ENCODE measurements at places on chromosomes 16 and 17.

- DNase-seq = no peak
Measured at GRCh38 chr16:25018972-25019617, 3.9 kb upstream of the ARHGAP17 start.

DNA sequence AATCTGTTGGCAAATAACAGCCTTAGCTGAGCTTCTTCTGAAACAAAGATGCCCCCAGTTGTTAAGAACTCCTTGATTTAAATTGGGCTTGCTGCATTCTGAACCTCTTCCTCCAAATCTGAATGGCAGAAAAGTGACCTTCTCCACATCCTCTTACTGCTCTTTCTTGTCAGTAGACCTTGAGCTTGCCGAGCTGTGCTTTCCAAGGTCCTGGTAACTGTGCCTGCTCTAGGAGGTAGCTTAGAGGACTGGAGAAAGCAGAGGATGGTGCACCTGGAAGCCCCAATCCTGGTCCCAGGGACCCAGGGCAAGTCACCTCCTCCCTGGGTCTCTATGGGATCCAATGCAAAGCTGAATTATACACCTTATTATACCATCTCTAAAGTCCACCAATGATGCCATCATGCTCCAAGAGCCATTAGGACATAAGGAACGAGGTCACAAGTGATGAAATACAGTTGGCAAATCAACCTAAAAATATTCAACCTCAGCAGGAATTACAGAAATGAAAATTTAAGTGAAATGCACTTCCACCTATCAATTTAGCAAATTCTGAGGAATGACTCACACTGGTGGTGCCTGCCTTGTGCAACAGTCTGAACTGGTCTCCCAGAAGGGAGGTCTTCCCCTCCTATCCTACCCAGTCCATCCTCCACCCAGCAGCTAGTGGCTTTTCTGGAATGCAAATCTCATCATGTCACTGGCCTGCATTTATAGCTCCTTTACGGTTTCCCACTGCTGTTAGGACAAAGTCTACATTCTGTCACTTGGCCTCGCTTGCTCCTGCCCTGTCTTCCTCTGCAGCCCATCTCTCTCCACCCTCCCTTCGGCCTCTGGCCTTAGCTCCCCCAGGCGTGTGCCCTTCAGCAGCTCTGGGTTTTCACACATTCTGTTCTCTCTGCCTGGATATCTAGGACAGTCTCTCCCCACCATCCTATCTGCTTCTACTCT, 36.6 kb downstream of the TOM1L2 start:
- no peak for DNase-seq

DNA sequence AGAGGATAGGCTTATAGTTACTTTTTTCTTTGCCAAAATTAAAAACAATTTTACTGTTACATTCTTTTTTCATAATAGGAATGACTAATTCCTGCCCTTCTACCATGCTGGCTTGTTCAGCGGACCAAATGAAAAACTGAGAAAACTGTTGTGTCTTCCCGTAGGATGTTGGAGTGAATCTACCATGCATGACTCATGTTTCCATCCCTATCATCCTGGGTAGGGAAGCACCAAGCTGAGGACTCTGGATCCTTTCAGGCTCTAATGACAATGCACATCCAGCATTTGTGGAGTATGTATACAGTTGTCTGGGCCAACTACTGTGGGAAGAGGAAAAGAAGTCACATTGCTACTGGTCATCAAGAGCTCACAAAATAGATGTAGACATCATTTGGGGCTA, 41.1 kb upstream of the DHX8 start:
- DNase-seq = no peak

DNA sequence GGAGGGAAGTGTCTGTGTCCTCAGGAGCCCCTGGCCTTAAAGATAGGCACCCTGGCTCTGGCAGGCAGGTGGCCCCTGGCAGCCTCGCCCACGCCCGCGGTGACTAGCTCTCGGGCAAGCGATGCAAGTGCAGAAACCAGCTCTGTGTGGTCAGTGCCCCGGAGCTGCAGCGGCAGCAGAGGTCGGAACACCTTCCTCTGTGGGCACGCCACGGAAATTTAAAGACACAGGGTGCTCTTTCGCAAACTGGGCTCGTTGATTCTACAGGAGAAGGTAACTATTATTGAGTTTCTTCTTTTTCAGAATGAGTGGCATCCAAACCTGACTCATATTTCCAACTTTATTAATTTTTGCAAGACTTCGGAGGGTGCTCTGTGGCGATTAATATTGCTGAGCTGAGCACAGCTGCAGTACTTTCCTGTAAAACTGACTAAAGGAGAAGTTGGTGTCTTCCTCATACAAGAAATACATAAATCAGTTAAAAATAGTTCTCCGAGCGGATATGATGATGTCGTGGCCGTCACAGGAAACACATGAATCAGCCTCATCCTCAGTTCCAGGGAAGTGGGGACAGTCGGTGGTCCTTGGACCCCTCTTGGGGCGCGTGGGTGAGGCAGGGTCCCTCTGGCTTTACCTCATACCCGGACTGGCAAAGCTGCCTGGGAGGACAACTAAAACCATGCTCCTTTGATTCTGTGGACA, 120.2 kb downstream of the METRNL start:
- no peak for DNase-seq

DNA sequence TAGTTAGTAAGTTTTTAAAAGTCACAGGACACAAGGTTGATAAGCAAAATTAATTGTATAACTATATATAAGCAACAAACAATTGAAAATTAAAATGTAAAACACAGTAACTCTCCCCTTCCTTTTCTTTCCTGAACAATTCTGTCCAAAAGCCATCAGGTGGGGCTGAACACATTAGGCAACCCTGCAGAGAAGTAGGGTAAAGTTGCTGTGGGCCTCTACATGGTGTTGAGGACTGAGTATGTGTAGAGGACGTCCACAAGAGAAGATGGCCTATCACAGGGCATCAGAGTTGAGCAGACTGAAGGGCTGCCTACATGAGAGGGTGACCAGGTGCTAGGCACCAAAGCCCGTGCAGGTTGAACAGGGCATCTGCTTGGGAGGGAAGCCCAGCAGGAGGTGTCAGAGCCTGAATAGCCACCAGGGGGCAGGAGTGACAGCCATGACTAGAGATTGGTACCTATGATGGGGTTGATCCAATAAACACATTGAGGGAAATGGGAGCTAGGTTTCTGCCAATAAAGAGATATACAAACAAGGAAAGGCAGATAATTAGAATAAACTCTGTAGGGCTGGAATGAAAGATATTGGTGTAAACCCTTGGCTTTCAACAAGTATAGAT, 415.1 kb downstream of the NPIPA8 start:
- peak; percentile 1 for DNase-seq

GRCh38 chr16:50371936-50372595, 3.3 kb upstream of the BRD7 start:
- no peak for DNase-seq

GRCh38 chr16:66036184-66036583, 330.3 kb upstream of the CDH5 start:
- no peak for DNase-seq

GRCh38 chr16:49605536-49606254, 232.1 kb downstream of the C16orf78 start:
- DNase-seq = no peak

DNA sequence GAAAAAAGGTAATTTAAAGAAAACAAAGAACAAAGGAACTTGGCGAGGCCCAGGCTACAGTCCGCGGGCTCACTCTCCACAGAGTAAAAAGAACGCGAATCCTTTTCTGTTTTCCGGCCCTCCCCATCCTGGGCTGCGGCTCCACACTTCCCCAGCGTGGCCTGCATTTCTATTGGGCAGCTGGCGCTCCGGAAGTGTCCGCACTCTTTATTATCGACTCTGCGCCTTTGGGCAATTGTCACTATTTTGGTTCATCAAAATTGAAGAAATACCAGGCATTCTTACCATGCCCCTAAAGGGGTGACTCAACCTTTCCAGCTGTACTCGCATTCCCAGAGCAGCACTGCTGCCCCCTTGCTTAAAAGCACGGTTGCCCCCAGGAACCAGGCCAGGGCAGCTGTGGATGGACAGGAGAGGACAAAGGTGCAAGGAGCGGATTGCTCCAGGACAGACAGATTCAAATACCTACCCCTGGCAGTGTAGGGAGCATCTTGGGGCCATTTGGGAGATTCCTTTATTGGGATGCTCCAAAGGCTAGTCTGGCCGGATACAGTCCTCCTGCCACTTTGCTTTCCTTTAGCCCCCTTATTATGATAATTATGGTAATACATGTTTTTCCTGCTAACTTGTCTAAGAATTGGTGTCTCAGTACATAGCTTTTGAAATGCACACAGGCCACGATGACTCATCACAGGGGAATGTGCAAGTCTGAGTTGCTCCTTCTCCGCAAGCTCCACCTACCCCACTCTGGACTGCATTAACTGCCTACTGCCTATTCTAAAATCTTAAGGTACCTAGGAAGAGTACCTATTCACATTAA, 985 bp upstream of the SLFN12 start:
- no peak for DNase-seq

DNA sequence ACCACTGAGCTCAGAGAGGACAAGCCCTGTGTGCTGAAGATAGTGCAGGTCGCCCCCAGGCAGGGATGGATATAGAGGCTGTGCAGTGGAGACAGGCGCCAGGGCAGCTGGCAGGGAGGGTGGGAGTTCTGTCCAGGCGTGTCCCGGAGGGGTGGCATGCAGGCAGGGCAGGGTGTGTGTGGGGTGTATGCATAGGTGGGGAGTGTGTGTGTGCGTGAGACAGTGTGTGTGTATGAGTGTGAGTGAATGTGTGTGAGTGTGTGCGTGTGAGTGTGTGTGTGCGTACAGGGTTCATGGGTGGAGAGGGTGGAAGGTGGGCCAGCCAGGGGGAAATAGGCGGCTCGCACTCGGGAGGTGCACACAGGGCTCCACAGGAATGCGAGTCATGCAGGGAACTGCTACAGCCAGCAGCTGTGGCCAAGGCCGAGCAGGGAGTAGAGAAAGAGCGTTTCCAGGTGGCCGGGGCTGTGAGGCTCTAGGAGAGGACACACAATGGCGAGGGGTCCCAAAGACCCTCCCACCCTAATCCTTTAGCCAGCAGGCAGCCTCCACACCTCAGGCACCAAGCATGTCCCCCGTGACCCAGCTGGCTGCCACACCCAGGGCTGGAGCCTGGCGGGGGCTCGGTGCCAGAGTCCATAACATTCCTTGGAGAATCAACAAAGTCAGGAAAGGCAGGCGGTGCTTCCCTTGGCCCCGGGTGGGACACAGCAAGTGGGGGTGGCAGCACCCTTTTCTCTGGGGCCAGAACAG, 4.6 kb downstream of the PLCD3 start:
- no peak for DNase-seq

GRCh38 chr17:81056312-81056711, 21.4 kb downstream of the BAIAP2 start:
- DNase-seq = no peak

DNA sequence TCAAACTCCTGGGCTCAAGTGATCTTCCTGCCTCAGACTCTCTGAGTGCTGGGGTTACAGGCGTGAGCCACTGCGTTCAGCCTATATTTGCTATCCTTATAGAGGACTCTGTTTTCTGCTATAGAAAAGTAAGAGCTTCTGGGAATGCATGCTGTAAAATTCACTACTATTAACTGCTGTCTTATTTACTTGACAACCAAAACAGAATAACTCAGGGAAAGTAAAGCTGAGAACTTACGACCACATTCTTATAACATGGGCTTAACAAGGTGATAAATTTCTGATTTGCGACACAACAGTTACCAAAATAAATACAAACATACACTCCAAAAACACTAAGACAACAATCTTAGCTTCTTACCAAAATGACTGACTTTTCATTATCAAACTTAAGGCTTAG, 23.9 kb downstream of the APPBP2 start:
- DNase-seq = no peak

DNA sequence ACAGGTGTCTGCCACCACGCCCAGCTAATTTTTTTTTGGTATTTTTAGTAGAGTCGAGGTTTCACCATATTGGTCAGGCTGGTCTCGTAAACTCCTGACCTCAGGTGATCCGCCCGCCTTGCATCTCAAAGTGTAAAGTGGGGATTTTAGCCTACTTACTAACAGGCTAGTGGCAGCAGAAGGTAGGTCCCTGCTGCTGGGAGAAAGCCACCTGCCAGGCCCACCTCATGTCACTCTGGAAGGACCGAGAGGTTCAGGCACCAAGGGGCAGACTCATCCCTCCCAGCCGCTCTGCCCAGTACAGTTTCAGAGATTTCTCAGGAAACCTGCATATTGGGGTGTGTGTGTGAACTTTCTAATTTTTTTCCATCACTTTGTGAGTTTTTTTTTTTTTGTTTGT, 2.1 kb upstream of the RCVRN start:
- DNase-seq = no peak
